Spinal cord (tissue), 10 donors: ENCODE measurements at places on chromosomes 3 and 15.
A peak's percentile ranks its signal among the peaks of the same experiment; 100 is the strongest.

DNA sequence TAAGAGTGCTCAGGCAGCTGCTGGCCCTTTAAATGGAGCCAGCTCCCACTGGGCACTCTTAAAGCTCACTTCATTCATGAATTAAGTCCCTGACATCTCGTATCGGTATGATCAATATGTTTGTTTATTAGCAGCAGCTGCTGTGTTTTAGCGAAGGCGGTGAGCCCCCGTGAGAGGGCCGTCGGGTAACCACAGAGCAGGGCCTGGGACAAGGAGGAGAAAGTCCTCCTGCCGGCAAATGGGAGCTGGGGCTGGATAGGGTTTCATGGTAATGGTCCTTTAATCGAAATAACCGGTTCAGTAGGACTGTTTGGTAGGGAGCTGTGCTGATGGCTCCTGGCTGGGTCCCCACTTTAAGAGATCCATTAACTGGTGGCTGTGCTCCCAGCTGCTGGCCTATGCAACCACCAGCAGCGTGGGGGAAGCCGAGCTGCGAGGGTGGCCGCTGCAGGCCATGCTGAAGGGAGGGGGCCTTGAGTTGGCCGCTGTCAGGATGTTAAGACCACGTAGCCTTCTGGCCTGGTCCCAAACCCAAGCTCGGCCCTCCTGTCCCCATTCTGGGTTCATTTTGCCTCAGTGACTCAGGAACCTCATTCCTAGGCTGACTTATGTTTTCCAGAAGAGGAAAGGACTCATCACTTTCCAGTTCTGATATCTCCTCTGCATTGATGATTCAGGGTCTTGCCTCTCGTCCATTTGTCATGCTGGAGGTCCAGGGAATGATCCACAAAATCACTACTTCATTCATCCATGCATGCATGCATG is 67.6 kb upstream of the NTRK3 start:
- DNase-seq = no peak

- no peak for DNase-seq
Observed at GRCh38 chr3:115975353-115975752, 352.0 kb downstream of the GAP43 start.

- no peak for DNase-seq
Observed at GRCh38 chr3:158709666-158710083, 22.6 kb downstream of the RARRES1 start.

DNA sequence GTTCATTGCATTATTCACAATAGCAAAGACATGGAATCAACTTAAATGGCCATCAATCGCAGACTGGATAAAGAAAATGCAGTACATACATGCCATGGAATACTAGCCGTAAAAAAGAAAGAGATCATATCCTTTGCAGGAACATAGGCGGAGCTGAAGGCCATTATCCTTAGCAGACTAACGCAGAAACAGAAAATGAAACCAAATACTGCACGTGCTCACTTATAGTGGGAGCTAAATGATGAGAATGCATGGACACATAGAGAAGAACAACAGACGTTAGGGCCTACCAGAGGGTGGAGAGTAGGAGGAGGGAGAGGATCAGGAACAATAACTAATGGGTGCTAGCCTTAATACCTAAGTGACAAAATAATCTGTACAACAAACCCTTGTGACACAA is 57.9 kb downstream of the RASA2 start:
- DNase-seq = no peak

DNA sequence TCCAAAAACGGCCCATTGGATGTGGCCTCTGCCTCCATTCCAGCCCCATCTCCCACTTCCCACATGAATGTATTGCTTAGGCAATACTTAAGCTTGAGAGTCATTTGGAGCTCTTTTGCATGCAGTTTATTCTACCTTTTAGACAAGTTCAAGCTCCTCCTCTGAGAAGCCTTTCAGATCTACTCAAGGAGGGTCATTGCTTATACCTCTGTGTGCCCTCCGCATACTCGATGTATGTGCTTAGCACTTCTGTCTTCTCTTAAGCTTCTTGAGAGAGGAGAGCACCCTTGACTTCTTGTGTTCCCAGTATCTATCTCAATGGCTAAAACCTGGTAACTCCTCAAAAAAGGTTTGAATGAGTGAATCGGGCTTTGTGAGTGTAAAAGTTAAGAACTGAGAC is 6.6 kb upstream of the UBE3A start:
- DNase-seq = no peak

DNA sequence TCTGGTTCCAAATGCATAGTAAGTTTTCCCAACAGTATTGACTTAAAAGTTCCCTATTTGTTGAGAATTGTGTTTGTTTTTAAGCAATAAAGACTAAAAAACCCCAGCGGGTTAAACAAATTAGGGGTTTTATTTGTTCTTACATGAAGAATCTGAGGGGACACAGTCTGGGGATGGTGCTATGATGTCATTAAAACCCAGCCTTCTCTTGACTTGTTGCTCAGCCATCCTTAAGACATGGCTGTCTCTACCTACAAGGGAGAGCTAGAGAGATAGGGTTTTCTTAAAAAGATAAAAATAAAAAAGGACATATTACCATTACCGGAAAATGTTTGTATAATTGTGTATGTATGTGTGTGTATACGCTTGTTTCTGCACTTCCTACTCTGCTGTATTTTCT is 11.7 kb upstream of the ARL14 start:
- no peak for DNase-seq

- no peak for DNase-seq
Observed at GRCh38 chr3:53194210-53195065, 33.4 kb downstream of the PRKCD start.

- DNase-seq = no peak
Observed at GRCh38 chr15:52191207-52191606, at the start of gene GNB5. TSS of gene GNB5 (minus strand) at chr15:52191392. CDS start at chr15:52184676, 6,716 bp downstream.

GRCh38 chr3:89227634-89228033 is 120.2 kb downstream of the EPHA3 start:
- no peak for DNase-seq

GRCh38 chr3:34388830-34389229 is 590.4 kb downstream of the PDCD6IP start:
- DNase-seq = no peak

GRCh38 chr15:76823890-76824289 is 81.2 kb downstream of the SCAPER start:
- DNase-seq = no peak

DNA sequence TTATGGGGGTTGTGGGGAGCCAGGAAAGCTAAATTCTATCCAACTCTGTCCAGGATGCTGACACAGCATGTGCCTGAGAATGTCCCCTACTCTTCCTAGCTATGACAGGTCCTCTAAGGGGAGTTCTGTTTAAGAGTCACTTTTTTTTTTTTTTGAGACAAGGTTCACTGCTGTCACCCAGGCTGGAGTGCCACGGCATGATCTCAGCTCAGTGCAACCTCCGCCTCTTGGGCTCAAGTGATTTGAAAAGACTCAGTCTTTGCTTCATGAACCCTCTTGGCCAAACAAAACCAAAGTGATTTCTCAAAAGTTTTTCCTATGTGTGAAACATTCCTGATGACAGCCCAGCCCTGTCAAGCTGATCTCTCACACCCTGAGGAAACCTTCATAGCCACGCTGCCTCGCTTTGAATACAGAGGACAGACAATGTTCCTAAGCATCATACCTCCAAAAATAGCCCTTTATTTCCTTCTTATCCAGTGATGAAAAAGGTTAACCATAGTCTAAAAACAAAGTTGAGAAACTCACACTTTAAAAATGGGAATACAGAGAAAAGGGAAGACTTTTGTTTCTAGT is 105.5 kb upstream of the PROK2 start:
- no peak for DNase-seq

DNA sequence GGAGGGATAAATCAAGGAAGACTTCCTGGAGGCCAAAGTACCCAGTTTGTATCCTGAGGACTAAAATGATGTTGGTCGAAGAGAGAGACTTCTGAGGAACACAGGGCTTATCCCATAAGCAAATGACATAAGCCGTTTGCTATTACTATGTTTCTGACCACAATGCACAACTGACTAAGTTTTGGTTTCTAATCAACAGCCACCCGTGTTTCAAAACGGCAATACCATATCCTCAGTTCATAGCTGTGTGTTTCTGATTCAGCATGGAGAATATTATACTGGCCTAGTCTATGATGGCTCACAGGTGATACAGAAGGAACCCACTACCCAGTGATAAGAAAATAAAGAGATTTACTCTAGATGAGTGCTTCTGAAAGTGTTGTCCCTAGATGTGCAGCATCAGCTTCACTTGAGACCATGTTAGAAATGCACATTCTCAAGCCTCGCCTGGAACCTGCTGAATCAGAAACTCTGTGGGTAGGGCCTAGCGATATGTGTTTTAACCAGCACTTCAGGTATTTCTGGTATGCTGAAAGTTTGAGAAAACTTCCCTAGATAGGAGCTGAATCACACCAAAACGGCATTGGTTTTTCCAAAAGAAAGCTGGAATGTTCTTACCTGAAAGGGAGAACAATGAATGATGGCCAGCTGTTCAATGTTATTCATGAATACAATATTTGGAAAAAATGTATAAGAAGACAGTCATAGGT is 639.7 kb upstream of the NR2F2 start:
- no peak for DNase-seq

GRCh38 chr3:82165266-82165665 is 403.8 kb upstream of the GBE1 start:
- DNase-seq = no peak

GRCh38 chr3:125059488-125060245 is 3.9 kb upstream of the HEG1 start:
- no peak for DNase-seq

- DNase-seq = no peak
Observed at GRCh38 chr3:20375302-20375701, 189.3 kb upstream of the SGO1 start.

GRCh38 chr15:48418343-48418742 is 87.1 kb downstream of the DUT start:
- DNase-seq = no peak

DNA sequence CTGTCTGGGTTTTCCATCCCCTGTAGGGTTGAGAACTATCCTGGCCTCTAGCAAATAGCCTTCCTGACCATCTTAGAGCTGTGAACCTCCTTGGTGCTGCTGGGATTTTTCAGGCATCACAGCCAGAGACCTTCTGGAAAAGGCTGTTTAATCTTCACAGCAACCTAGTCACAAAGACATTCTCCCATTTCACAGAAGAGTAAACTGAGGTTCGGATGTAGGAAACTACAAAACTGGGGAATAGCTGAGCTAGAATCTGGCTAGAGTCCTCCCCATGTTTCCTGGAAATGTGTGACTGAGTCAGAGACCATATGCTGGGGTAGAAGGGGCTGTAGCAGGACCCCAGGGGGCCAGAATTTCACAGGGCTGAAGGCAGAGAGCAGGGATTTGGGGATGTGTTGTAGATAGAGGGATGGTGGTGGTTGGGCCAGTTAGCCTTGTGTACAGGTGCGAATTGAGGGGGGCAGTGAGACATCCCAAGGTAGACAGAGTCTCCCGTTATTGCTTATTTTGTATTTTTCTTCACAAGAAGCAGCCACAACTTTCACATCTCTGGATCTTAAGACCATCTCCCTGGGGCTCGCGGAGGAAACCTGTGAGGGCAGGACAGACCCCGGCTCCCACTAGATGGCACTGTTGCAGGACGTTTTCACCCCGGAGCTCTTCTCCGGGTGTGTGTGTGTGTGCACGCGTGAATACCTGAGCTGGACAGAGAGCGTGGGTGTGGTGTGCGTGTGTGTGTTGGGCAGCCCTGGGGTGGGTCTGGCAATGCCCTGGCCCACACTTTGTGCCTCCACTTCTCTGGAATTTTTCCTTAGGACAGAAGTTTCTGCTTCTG is 66.9 kb upstream of the PRR23C start:
- peak; percentile 26 for DNase-seq

GRCh38 chr3:157078131-157078810 is 81.7 kb downstream of the CCNL1 start:
- DNase-seq = no peak

- DNase-seq = no peak
Observed at GRCh38 chr3:78101384-78101783, 1061.5 kb downstream of the ROBO2 start.

DNA sequence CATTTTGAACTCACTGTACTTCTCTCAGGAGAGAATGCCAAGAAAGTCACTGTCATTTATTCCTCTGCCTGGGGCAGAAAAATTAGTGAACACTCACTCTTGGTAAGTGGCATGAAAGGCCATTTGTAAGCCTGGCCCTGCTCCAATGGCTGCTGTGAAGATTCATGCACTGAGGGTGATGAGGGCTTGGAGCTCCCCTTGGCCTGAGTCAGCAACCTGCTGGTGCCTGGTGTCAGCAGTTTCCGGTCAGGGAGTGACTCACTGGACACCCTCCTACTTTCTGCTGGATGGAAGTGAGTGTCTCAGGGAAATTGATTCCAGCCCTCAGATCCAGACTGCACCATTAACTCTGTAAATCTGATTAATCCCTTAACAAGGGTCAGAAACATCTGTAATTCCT is 37.6 kb downstream of the TRA2B start:
- DNase-seq = no peak

- DNase-seq = no peak
Observed at GRCh38 chr3:173653781-173654180, 256.2 kb downstream of the NLGN1 start.

GRCh38 chr3:86234506-86235254 is 756.3 kb downstream of the VGLL3 start:
- no peak for DNase-seq

- DNase-seq = no peak
Observed at GRCh38 chr3:30198162-30198561, 408.2 kb upstream of the TGFBR2 start.

- DNase-seq = no peak
Observed at GRCh38 chr15:101501703-101502373, 12.3 kb upstream of the PCSK6 start.

DNA sequence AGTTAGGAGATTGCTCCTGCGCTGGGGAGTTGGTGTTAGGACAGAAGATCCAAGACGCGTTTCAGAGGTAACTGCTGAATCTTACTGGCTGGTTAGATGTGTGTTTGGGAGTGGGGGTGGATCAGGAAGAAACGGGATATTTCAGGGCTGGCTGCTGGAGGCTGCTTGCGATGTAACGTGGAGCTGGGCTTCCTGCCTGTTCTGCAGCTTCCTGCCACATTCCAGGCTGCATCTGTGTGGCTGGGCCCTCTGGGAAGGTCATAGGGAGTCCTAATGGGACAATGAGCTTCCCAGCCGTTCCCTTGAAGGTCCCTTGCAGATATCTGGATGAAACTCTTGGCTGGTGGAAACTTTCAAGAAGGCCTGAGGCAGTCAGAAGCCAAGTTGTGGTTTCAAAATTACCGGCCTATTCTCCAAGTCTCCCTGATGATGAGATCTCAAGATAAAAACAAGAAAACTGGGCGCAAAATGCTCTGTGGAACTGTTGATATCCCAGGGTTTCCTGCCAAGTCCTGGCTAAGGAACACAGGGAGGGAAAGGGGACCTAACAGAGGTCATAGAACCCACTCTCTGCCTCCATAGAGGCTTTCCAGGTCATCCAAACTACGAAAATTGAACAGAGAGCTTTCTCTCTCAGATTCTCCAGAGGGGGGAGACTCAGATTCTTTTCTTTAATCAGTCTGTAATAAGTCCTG is 67.0 kb downstream of the NOX5 start:
- DNase-seq = no peak

GRCh38 chr3:122794779-122795673 is at the start of gene SLC49A4:
TSS of gene SLC49A4 (plus strand) at chr3:122795069. CDS start at chr3:122795193, 124 bp downstream.
- peak; percentile 53 for DNase-seq

GRCh38 chr15:53903129-53903528 is 75.1 kb upstream of the UNC13C start:
- no peak for DNase-seq
